Bronchial epithelial cell (primary cell): ENCODE measurements at places on chromosomes 11 and 22. TPM values are rescaled to one million over a fixed set of nuclear protein-coding genes. Genes with fewer than 3 reads are reported as not detected.

Gene POTEH
- not detected in 2 replicates for total RNA-seq

Gene C11orf21
- not detected in 2 replicates for total RNA-seq

Gene APOA4
- not detected in 2 replicates for total RNA-seq

Gene CD44
- total RNA-seq = 254 and 319 TPM in 2 replicates

Gene PHOX2A
- total RNA-seq = not detected in 2 replicates

Gene ABCC8
- total RNA-seq = not detected in 2 replicates

Gene TNNT3
- total RNA-seq = not detected in 2 replicates

Gene OR5A1
- total RNA-seq = not detected in 2 replicates

Gene OR8A1
- total RNA-seq = not detected in 2 replicates

Gene TMEM86A
- total RNA-seq = 0.53 and 0.90 TPM in 2 replicates

Gene NEU3
- 5.6 and 8.7 TPM in 2 replicates for total RNA-seq

Gene EIF1AD
- 39.7 and 44.5 TPM in 2 replicates for total RNA-seq

Gene NAALADL1
- total RNA-seq = 16.6 and 22.7 TPM in 2 replicates

Gene OPCML
- total RNA-seq = not detected in 2 replicates

Gene C22orf31
- not detected in 2 replicates for total RNA-seq

Gene UCP2
- total RNA-seq = 0.26 and 1.0 TPM in 2 replicates

Gene OR10A2
- total RNA-seq = not detected in 2 replicates

Gene TRIM51
- total RNA-seq = not detected in 2 replicates

Gene PANX2
- total RNA-seq = 0.26 and 0.77 TPM in 2 replicates

Gene FANCF
- 8.3 and 13.4 TPM in 2 replicates for total RNA-seq

Gene CD82
- total RNA-seq = 48.7 and 84.9 TPM in 2 replicates
